ENCODE measurements at places on chromosomes 12 and 14. TPM values are rescaled to one million over a fixed set of nuclear protein-coding genes. Genes with fewer than 3 reads are reported as not detected.

ERP27 gene
- 4.7 TPM for total RNA-seq

KRT74 gene
- total RNA-seq, result not detected

GRCh38 chr12:99146730-99147129, 500.8 kb upstream of the GARIN6 start:
- DNase-seq, result no peak
- no peaks in the 10 kb centered on the region for H3K4me1 ChIP-seq
- H3K36me3 ChIP-seq, result no peaks in the 10 kb centered on the region
- H3K27ac ChIP-seq, result no peak overlapping the region
- no peak overlapping the region for H3K4me3 ChIP-seq
- no peaks in the 10 kb centered on the region for H3K27me3 ChIP-seq

DNA sequence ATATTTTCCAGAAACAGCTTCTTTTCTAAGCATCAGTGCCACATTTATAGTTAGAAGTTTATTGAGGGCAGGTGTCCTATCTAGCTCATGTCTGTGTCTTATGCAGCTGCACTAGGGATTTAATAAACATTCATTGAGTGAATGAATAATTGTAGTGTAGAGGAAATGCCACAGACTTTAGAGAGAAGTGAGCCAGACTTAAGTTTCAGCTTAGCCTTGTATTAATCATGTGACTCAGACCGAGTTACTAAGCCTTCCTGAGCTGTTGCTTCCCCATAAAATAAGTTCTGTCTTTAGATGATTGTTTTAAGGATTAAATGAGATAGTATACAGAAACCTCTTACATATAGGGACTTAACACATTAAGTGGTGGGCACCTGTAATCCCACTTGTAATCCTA, 236.1 kb upstream of the DDHD1 start:
- H3K36me3 ChIP-seq, result no peaks in the 10 kb centered on the region
- H3K27ac ChIP-seq, result no peak overlapping the region
- no peaks in the 10 kb centered on the region for H3K4me1 ChIP-seq
- DNase-seq, result no peak
- H3K27me3 ChIP-seq, result no peaks in the 10 kb centered on the region
- H3K4me3 ChIP-seq, result no peak overlapping the region

GRCh38 chr14:64387232-64387781, 846 bp upstream of the MTHFD1 start:
- H3K27ac ChIP-seq, result peak overlapping the region; percentile 92
- peaks cover 35% of the 10 kb centered on the region for H3K36me3 ChIP-seq
- peak overlapping the region; percentile 86 for H3K4me3 ChIP-seq
- H3K4me1 ChIP-seq, result peaks cover 28% of the 10 kb centered on the region

DNA sequence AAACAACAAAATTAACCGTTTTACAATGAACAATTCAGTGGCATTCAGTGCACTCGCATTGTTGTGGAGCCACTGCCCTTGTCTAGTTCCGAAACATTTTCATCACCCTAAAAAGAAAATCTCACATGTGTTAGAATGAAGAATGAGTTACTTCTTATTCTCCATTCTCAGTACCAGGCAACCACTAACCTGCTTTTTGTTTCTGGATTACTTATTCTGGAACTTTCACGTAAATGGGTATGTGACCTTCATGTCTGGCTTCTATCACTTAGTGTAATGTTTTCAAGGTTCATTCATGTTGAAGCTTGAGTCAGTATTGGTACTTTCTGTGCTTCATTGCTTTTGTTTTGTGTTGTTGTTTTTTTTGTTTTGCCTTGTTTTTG, 15.6 kb downstream of the RCOR1 start:
- H3K27ac ChIP-seq, result peak overlapping the region; percentile 35
- H3K4me3 ChIP-seq, result no peak overlapping the region
- no peak for DNase-seq
- H3K4me1 ChIP-seq, result peaks cover 21% of the 10 kb centered on the region
- H3K36me3 ChIP-seq, result peaks cover 33% of the 10 kb centered on the region

- no peaks in the 10 kb centered on the region for H3K4me1 ChIP-seq
- no peaks in the 10 kb centered on the region for H3K27me3 ChIP-seq
- no peak for DNase-seq
Measured at GRCh38 chr12:40820794-40821484, 128.7 kb downstream of the CNTN1 start.

GRCh38 chr12:125604976-125605375, 539.7 kb downstream of the AACS start:
- DNase-seq, result no peak
- H3K4me3 ChIP-seq, result no peak overlapping the region
- no peaks in the 10 kb centered on the region for H3K36me3 ChIP-seq
- H3K4me1 ChIP-seq, result no peaks in the 10 kb centered on the region
